ENCODE measurements at places on chromosomes 7 and 10.
A peak's percentile ranks its signal among the peaks of the same experiment; 100 is the strongest.

DNA sequence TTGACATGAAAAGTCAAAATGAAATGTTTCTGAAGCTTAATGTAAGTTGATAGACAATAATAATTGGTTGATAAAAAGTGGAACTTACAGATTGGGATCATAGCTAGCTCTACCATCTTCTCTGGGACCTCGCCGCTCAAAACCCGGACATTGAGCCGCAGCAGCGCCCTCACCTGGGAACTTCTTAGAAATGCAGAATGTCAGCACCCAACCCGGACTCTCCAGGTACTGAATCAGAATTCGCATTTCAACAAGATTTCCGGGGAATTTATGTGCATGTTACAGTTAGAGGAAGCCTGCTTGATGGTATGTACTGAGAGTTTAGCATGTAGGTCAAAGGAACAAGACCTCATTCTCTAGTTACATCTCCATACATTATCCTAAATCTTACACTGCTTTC lies 36.7 kb upstream of the ABLIM1 start:
- H3K4me3 ChIP-seq, result no peak overlapping the region
- no peaks in the 10 kb centered on the region for H3K36me3 ChIP-seq
- no peak overlapping the region for H3K27ac ChIP-seq
- H3K27me3 ChIP-seq, result no peaks in the 10 kb centered on the region
- H3K4me1 ChIP-seq, result peaks cover 2% of the 10 kb centered on the region

DNA sequence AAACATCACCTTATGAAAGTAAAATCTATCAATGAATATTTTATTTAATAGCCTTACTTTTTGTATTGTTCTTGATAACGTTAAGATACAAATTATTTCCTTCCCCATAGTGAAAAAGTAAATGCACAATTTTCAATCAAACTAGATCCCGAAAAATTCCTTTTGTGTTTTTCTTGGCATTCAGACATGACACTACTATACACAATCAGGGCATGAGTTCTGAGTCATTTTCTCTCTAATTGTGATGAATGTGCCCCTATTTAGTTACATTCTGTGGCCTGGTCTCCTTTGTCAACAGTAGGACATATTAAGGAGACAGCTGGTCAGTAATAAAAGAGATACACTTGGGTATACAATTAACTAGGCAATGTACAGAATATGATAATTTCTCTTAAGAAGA lies 19.8 kb downstream of the COL1A2 start:
- no peak overlapping the region for H3K27ac ChIP-seq
- H3K27me3 ChIP-seq, result no peaks in the 10 kb centered on the region
- no peak for DNase-seq

DNA sequence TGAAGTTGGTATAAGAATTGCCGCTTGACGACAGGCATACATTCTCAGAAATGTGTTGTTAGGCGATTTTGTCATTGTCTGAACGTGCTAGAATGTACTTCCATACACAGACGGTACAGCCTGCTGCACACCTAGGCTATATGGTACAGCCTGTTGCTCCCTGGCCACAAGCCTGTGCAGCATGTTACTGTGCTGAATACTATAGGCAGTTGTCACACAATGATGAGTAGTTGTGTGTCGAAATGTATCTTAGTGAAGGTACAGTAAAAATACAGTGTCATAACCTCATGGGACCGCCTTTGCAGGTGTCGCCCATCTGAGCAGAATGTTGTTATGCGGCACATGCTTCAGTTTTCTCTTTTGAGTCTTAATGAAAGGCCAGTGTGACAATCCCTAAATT lies 66.5 kb downstream of the SHH start:
- no peak for DNase-seq
- H3K4me3 ChIP-seq, result no peak overlapping the region
- H3K36me3 ChIP-seq, result peaks cover 12% of the 10 kb centered on the region
- no peak overlapping the region for H3K27ac ChIP-seq
- H3K4me1 ChIP-seq, result no peaks in the 10 kb centered on the region

DNA sequence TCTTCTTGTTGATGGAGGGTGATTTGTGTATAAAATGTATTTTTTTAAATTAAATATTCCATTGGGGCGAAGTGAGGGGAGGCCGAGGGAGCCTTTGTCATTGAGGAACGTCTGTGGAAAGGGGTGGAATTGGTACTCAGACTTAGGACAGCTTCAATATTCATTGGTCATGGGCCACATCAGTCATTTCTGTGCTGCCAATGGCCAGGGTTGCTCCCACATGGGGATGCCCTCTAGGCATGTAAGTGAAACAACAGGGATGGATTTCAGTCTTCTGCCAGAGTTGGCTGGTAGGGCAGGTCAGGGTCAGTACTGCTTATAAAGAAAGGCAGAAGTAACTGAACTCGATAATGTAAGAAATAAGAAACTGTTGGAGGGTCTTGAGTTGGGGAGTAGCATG lies 47.2 kb downstream of the NEURL1 start:
- H3K4me1 ChIP-seq, result no peaks in the 10 kb centered on the region
- peak; percentile 6 for DNase-seq
- no peaks in the 10 kb centered on the region for H3K27me3 ChIP-seq
- no peak overlapping the region for H3K27ac ChIP-seq
